Head of caudate nucleus (tissue), 42 donors: ENCODE measurements at places on chromosomes 11 and 22.

- DNase-seq: no peak
Observed at GRCh38 chr11:96627376-96627775, 237.6 kb downstream of the JRKL start.

- DNase-seq: no peak
Observed at GRCh38 chr11:111526501-111526900, 11.9 kb downstream of the HOATZ start.

DNA sequence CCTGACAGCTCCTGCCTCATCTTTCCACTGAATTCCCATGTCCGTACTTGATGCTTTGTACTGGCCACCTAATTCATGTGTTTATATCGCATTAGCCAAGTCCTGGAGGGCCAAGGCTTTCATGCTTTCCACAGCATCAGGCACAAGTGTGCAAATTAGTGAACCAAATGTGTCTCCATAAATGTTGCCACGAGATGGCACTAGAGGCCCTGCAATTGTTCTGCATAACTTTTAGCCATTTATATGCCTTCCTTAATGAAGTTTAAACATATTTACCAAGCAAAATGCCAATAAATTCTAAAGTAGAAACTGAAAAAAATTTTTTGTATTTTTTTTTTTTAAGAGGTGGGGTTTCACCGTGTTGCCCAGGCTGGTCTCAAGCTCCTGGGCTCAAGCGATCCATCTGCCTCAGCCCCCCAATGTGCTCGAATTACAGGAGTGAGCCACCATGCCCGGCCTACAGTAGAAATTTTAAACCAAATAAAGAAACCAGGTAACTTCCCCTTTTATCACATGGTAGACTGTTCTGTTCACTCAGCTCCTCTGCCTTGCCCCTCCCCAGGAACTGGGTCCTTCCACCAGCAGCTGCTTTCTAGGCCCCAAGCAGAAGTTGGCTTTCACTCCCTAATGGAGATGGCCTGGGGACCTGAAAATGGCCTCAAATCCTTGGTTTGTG lies 20.8 kb upstream of the IL18BP start:
- DNase-seq: peak; percentile 74

DNA sequence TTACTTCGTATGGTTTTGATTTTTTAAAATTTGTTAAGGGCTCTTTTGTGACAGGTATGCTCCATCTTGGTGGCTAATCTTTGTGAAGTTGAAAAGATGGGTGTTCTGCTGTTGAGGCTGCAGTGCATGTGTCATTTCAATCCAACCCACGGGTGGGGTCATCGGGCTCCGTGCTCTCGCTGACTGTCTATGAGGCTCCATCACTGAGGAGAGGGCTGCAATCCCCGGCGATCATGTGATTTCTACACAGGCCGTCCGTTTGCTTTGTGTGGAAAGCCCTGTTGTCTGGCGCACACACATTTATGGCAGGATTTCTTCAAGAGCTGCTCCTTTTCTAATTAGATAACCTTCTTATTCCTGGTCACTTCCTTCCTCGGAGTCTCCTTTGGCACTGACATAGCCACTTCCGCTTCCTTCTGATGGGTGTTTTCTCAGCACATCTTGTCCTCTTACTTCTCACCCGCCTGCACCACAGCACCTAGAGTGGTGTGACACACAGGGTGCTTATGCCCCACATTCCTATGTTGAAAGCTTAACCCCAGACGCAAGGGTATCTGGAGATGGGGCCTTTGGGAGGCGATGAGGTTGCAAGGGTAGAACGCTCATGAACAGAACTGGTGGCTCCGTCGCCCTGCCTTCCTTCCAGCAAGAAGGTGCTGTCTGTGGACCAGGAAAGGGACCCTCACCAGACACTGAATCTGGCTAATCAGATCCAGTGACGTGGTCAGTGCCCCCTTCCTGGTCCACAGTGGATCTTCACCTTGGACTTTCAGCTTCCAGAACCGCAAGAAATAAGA lies 9.4 kb downstream of the MOB2 start:
- no peak for DNase-seq

DNA sequence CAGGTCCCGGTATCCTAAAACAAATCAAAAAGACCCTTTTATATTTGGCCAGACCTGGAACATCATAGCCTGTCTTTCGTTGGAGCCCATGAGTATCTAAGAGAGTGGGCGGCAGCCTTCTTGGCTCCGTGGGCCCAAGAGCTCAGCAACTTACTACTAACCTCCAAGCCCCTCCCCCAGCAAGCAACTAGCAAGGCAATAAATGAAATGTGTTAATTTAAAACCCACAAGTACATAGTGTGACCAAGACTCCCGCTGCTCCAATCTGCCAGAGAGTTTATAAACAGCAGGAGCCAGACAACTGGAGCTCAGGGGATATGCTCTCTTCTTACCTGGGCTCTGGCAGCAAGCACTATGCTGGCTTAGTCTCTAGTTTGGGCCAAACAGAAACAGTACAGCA lies 40.8 kb upstream of the CYP2D6 start:
- no peak for DNase-seq
